ENCODE measurements at places on chromosomes 6 and 20.

DNA sequence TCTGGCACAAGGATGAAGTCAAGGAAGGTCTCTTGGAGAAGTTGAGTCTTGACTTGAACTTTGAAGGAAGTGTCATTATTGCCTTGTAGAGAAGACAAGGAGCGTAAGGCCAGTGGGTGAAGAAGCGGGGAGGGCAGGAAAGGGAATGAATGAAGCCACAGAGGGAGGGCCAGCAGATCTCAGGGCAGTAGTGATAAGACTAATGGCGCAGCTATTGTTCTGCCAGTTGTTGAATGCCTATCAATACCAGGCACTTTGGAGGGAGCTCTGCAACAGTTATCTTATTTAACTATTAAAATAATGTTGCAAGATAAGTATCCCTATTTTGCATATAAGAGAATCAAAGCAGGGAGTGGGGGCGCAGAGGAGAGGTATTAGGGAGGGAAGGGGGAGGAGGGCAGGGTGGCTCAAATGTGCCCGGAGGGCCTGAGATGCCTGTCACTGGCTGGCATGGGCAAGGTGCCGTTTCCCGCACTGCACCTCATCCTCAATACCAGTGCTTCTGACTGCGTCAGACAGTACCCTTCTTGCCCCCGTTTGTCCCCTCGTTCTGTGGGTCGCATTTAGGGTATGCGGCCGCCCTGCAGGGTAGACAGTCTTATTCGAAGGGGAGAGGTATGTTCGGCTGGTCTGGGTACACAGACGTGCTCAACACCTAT, 109.8 kb downstream of the ZDHHC14 start:
- DNase-seq, result no peak

DNA sequence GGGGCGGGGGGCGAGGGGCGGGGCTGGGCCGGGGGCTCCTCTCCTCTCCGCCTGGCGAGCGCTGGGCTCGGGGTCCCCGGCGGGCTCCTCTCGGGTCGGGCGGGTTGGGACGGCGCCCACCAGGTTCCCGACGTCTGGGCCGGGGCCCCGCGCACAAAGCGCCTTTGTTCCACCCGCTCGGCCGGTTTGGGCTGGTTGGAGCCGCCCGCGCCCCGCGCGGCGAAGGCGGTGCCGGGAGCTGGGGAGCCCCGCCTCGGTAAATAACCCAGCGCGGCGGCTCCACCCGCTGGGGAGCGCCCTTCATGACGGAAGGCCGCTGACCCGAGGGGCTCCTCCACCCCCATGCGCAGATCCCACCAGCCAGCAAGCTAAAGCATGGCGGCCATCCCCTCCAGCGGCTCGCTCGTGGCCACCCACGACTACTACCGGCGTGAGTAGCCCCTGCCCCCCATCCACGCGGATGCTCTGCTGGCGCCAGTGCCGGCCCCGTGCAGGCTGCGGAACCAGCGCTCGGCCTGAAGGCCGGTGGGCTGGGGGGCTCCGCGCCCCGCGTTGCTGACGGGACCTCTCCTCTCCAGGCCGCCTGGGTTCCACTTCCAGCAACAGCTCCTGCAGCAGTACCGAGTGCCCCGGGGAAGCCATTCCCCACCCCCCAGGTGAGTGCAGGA, 503 bp downstream of the PPDPF start:
- DNase-seq, result no peak

- DNase-seq, result no peak
Observed at GRCh38 chr20:14922503-14923267, 585.3 kb upstream of the FLRT3 start.

DNA sequence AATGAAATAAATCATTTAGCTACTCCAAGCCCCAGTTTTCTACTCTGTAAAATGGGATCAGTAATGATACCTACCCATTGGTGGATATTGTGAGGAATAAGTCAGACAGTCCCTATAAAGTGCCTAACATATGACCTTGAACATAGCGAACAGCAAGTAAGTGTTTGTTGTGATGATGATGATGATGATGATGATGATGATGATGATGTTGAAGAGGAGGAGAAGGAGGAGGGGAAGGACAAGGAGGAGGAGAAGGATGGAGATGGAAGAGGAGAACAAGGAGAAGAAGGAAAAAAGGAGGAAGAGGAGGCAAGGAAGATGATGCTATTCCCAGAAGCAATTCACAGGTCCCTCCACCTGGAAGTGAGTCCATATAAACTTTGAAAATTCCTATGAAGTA, 264.3 kb downstream of the MAFB start:
- DNase-seq, result no peak

DNA sequence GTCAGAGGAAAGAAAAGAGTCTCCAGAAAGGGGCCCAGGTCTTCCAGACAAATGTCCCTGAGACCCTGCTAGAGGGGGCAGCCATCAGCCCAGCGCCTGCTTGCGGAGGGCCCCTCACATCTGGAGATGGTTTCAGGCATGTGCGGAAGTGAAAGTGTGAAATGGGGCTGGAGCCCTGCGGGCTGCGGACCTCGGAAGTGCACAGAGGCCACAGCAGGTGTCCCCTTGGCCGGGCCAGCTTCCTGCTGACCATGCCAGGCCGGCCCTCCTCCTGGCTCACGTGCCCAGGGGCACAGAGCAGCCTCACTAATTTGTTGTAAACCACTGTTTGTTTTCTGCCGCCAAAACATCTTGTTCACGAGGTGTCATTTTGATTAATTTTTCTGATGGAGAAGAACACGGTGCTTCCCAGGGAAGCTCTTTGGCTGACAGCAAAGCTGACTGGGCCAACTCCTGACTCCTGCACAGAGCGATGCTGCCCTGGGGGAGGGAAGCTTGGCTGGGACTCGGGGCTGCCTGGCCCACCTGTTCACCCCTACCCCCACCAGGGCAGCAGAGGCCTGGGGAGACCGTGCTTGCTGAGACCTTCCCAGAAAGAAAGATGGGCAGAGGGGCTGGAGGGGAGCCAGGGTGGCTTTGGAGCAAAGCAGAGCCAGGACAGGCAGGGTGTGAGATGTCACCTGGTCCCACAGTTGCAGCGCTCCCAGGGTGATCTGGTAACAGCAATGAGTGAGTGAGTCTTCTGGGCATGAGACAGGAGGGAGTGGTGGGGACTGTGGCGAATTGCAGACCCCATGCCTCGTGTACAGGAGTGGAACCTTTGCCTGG, 54.2 kb downstream of the BCAS4 start:
- no peak for DNase-seq

DNA sequence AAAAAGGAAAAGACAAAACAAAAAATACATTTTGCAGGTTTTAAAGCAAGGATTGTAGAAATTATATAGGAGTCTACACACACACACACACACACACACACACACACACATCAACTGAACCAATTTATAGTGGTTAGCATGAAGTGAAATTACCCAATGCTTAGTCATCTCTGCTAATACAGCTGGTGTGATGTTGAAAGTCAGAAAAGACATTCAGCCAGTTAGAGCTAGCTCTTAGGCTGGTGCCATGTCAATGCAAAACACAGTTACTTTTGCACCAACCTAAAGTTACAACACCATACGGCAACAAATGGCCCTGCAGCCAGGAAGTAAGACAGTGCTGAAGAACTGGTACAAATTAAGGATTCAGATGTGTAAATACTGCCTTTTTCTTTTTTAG, 15.2 kb downstream of the FAM210B start:
- no peak for DNase-seq

DNA sequence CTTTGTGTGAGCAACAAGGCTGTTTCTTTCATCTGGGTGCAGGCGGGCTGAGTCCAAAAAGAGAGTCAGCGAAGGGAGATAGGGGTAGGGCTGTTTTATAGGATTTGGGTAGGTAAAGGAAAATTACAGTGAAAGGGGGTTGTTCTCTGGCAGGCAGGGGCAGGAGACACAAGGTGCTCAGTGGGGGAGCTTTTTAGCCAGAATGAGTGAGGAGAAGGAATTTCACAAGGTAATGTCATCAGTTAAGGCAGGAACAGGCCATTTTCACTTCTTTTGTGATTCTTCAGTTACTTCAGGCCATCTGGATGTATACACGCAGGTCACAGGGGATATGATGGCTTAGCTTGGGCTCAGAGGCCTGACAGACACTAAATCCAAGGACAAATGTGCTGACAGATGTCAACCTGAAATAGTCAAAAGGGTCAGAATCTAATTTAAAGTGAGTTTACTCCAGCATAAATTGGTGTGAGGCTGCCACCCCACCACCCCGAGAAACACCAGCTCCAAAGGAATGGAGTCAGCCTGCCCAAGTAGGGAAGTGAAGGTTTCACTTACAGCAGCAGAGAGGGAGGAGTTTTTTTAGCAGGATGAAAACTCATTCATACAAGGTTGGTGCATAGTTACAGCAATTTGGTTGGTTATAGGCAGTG, 560.0 kb upstream of the CDH4 start:
- no peak for DNase-seq

- no peak for DNase-seq
Observed at GRCh38 chr20:7375905-7376304, 564.4 kb downstream of the HAO1 start.

GRCh38 chr6:14996892-14997291, 249.0 kb upstream of the JARID2 start:
- DNase-seq, result no peak

DNA sequence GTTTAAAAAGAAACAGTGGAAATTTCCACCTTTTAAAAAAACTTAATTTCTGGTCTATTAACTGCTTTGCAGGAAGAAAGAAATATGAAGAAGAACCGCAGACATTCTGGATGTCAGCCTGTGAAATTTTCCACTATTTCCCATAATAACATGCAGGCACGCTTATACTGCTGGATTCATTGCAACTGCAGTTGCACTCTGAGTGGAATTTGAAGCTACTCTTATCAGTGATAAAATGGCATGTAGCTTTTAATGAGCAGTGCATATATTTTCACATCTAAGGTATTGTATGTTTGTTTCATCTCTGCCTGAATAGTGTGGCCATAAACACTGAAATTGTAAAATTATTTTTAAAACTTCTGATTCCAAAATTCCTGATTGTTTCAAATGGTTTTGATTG, 28.2 kb downstream of the NCOA3 start:
- no peak for DNase-seq

DNA sequence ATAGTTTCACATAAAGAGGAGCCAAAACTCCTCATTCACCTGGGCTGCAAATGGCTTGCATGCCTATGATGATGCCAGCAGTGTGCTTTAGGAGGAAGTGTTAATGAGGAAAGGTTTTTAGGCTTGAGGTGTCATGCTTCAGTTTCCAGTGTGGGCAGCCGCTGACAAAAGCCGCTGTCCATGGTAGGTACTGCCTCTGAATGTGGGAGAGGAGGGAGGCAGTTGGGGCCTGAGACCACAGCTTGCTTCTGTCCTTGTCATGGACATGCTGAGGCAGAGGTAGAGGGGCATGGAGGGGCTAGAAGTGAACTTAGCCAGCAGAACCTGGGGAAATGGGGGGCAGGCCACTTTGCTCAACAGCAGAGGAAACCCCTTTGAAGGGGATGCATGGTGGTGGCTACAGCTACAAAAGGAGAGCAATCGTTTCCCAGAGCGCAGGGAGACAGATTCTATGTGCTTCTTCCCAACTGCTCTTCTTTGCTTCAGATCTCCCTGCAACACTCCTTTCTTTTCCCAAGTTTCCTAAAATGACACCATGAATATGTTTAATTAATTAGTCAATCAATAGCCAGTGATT, 372.1 kb upstream of the CNR1 start:
- no peak for DNase-seq

DNA sequence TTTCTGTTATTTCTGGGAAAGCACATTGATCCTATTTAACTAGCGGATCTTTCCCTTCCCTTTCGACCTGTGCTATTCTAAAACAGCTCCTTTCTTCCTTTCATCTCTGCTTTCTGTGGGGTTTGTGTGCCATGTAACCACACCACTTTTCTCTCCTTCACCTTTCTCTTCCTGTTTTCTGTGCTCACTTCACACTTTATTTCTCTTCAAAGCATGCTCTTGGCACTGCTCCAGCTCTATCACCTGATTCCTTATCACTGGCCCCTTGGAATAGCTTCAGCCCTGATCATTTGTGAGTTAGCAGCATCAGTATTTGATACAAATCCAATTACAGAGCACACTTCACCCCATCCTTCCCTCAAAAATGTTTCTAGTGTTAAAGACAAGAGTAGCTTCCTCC, 8.1 kb upstream of the METTL24 start:
- no peak for DNase-seq

DNA sequence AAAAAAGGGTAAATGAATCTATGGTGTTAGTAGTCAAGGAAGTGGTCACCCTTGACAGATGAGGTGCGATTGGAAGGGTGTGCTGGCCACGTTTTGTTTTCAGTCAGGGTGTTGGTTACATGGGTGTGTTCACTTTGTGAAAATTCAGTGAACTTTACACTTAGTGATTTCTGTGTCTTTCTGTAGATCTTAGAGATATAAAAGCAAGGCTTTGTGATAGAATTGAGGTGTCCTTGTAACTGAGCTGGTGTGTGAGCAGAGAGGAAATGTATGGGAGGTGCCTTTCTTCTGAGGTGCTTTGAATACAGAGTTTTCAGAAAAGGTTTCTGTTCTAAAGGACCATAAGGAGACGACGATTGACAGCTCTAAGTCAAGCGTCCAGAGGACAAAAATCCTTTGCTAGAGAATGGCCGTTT, 90.5 kb downstream of the SAMD3 start:
- DNase-seq, result no peak

GRCh38 chr20:3919352-3919751, 30.2 kb downstream of the PANK2 start:
- DNase-seq, result no peak

DNA sequence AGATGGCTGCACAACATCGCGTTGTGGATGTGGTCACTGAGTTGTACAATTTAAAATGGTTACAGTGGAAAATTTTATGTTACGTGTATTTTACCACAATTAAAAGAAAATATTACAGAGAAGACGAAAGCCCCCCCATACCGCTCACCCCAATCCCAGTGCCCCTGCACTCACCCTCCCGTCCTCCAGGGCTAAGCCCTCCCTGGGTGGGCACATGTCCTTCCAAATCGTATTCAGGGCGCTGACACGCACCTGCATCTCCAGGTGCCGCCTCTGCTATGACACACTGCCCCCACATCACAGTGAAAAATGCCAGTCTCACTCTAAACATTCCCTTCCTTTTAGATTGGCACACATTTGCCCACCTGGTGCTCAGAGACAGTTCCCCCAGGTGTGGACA, 49.4 kb downstream of the PSMG4 start:
- DNase-seq, result no peak

- no peak for DNase-seq
Observed at GRCh38 chr20:49786196-49786595, 26.4 kb upstream of the SLC9A8 start.

DNA sequence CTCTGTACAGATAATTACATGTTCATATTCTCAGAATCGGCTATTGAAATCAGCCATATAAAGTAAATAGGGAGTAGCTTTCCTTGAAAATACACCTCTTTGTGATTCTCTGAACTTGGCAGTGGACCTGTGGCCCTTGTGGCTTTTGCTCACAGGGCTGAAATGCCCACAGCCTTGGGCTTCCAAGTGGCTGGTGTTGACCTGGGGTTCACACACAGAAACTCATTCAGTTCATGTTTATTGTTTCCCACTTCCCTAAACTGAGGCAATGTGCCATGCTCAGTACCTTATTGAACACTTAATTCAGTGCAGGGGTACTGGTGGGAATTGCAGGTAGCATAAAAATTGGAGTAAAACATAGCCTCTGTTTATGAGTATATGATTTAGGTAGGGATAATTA, 19.1 kb upstream of the TULP4 start:
- no peak for DNase-seq

- no peak for DNase-seq
Observed at GRCh38 chr6:26383624-26384417, 913 bp downstream of the BTN2A2 start.
